ENCODE measurements at places on chromosomes 5 and 9.

GRCh38 chr5:127705120-127705892, 2.1 kb downstream of the CCDC192 start:
- DNase-seq = no peak

DNA sequence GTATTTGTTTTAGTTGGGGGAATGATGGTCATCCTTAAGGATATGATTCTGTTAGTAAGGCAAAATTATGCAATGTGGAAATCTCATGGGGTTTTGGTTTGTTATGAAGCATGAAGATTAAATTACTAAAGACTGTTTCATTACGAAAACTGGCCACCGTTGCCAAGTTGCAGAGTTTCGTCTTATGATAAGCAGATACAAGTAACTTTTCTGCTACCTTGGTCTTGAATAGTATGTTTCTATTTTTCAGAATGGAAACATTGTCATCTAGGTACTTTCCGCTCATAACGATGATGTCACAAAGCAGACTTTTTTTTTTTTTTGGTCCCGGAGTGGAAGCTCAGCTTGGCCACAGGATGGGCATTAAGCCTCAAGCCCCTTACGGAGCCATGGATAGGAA, 4.2 kb downstream of the CCNI2 start:
- no peak for DNase-seq

DNA sequence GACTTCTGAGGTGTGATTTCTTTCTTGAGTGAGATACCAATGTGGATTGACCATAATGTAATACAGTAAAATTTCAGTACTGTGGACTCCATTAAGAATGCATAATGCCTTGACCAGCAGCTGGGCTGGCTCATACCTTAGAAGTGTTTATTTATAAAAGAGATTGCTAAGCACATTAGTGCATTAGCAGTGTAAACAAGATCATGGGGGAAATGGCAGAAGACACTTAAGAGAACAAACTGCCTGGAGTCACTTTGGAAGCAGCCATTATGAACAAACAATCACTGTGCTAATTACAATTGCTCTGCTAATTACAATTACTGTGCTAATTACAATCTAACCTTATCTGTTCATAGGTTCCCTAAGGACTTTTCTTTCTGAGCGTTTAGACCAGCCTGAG, 104.2 kb downstream of the TRIM32 start:
- no peak for DNase-seq

GRCh38 chr5:175873088-175873454, 1.7 kb downstream of the CPLX2 start:
- no peak for DNase-seq

- no peak for DNase-seq
Observed at GRCh38 chr9:85008215-85008614, 338.7 kb downstream of the NTRK2 start.

GRCh38 chr5:156974328-156974727, 11.3 kb upstream of the TIMD4 start:
- DNase-seq = no peak

DNA sequence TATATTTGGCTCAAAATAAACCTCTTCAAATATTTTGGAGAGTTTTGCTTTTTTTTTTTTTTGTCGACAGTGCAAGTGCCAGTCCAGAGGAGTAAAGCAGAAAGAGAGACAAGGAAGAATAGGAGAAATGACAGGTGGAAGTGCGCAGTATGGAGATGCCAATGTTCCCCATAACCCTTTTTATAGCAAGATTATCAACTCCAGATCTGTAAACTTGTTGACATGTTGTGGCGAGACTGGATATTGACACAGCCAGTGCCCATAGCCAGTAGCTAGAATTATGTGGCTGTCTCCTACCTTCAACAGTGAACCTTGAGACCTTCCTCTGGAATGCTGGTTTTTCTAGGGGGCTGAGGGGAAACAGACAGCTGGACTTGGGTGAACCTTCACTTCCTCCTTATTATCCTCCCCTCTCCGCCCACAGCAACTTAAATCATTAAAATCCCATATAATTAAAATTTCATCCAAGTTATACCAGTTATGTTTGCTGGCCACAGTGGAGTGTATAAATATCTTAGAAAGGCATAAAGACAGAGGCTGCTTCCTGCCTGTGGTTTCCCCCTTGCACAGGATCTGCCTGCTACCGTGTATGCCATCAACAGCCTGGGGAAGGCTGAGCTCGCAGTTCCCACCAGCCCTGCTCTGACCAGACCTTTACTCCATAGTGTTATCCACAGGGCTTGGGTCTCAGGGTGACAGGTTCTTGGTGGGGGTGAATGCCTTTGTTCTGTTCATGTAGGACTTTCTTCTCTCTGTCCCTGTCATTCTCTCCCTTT, 112.3 kb upstream of the ANKH start:
- peak; percentile 17 for DNase-seq

GRCh38 chr9:4137234-4137633, 162.6 kb downstream of the GLIS3 start:
- no peak for DNase-seq

DNA sequence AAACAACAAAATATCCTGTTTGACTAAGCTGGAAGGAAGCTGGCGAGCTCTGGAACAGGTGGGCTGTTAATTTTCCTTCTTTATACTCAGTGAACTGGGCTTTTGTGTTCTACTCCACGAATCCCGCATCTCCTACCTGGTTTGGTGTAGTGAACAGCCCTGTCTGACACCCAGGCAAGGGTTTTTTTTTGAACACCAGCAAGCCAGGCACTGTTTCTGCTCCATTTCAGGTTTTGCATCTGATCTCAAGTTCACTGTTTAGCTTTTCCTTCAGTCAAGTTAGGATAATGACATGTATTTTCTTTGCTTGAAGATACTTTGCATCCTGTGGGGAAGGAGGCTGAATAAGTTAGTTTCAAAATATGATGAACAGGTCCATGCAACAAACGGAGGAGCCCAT, 204.5 kb downstream of the SEMA6A start:
- no peak for DNase-seq
